ENCODE measurements at places on chromosomes 7 and 10. TPM values are rescaled to one million over a fixed set of nuclear protein-coding genes. Genes with fewer than 3 reads are reported as not detected.

The OR2F1 gene
- total RNA-seq, result not detected

The ABCB1 gene
- 1.0 TPM for total RNA-seq

The TSPAN15 gene
- total RNA-seq, result 65.1 TPM

The PSAP gene
- total RNA-seq, result 416 TPM

The TLX1 gene
- total RNA-seq, result not detected

Measured in dermis microvascular lymphatic vessel endothelial cell (primary cell).